SW 1271 (cell line): ENCODE measurements at places on chromosomes 1 and 21.
A peak's percentile ranks its signal among the peaks of the same experiment; 100 is the strongest.

DNA sequence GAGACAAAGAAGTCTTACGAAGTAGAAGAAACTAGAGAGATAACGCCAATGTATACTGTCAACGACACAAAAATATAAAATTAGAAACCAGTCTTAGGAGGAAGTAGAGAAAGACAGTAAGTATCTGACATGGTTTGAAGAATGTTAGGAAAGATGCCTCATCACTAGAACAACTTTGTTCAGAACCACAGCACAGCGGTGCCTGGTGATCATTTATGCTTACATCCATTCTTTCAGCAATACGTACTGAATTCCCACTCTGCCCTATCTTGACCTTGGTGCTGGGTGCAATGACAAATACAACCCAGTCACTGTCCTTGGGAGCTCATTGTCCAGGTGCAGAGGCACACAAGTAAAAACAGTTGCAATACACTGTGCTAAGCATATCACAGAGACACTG is 104.4 kb downstream of the TM2D1 start:
- DNase-seq: no peak

GRCh38 chr1:100035214-100035613 is 65.4 kb downstream of the SLC35A3 start:
- DNase-seq: no peak

GRCh38 chr21:24420689-24421088 is 1186.6 kb downstream of the MRPL39 start:
- no peak for DNase-seq

DNA sequence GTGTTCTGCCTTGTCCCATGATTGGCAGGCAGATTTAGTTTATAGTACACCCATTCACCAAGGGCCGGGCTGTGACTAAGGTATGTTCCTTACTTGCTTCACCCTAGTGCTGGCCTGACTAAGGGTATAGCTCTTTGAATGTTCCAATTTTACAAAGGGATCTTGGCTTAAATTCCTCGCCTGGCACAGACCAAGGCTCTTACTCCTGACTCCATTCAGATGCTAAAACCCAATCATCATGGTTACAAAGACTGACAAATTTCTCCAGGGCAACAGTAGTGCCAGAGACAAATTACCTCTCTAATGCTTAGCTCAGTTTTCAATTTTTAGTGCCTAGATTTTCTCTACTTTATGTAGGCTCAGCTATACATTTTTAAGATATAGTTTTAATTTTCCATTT is 11.5 kb upstream of the C1orf53 start:
- no peak for DNase-seq

DNA sequence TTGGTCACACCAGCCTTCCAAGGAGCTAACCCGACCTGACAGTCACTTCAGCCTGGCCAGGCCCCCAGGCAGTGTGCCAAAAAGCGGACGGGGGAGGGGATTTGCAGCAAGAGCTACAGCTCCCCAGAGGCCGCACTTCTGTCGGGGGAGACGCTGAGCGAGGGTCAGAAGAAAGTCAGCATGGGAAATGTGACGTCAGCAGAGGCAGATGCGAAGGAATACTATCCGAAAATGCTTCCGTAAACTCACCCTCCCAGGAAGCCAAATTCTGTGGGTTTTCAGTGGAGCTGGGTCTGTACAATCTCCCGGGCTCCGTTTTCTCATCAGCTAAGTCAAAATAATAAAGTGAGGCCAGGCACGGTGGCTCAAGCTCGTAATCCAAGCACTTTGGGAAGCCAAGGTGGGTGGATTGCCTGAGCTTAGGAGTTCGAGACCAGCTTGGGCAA is 28.5 kb upstream of the ECE1 start:
- no peak for DNase-seq

GRCh38 chr1:93716163-93716562 is 34.5 kb upstream of the BCAR3 start:
- no peak for DNase-seq

GRCh38 chr1:225534135-225534534 is 106.3 kb upstream of the LBR start:
- DNase-seq: no peak

DNA sequence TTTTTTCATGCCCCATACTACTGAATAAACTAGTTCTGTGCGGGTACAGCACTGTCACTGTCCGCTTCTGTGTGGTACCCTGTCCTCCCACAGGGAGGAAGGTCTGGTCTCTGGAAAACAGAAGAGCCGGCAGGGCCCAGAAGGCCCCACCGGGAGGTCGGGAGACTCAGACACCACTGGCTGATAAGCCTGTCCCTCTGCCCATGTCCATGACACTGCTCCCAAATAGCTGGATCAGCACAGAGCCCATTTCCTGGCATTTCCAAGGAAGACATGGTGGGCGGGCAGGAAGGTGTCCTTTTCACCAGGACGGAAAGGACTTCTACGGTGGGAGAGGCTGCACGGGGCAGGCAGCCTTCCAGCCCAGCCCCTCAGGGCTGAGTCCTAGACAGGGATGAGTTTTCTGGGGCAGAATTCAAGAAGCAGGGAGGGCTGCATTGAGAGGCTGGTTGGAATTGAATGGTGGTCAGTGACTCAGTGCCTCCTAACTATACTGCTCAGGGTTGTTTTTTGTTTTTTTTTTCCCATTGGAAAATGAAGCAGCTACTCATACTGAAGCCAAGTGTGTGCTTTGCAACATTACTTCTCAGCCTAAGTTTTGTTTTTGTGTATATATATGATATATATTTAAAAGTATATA is 7.1 kb downstream of the PSRC1 start:
- no peak for DNase-seq

GRCh38 chr1:26322042-26322331 is 4.2 kb downstream of the CD52 start:
- DNase-seq: no peak

GRCh38 chr1:155226188-155226909 is 17.9 kb downstream of the MTX1 start:
- DNase-seq: peak; percentile 80

DNA sequence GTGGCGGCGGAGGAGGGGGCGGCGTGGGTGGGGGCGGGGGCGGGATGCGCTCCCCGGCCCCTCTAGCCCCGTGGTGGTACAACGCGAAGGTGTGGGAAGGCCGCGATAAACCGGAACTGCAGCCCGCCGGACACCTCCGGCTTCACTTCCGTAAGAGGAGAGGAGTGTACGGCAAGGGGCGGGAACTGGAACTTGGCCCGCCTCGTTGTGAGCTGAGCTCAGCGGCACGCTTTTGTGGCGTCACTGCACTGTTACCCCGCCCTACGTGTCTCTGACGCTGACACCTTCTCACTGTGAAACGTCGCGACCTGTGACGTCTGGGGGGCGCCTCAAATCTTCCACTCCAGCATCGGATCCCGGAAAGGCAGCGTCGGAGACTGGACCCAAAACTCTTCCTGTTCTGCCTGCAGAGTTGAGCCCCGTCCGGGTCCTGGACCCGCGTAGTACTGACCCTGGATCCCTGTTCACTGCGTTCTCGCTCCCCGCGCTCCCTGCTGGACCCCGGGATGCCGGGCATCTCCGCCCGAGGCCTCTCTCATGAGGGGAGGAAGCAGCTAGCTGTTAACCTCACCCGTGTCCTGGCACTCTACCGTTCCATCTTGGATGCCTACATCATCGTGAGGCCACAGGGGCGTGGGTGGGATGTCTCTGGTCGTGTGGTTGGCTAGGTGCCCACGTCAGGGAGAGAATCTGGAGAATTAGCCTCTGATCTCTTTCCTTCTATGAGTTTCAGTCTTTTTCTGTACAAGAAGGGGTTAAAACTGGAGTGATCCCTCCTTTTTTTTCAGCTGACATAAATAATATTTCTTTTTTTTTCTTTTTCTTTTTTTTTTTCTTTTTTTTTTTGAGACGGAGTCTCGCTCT is at the start of gene ISG20L2:
ISG20L2 (minus strand) TSS at position 168 of the 864 bp plus-strand sequence. CDS start 1,114 bp downstream, outside the sequence.
- peak; percentile 70 for DNase-seq

GRCh38 chr1:77342745-77343144 is 60.9 kb downstream of the AK5 start:
- DNase-seq: no peak

GRCh38 chr1:66437136-66437401 is 96.9 kb upstream of the SGIP1 start:
- DNase-seq: no peak

DNA sequence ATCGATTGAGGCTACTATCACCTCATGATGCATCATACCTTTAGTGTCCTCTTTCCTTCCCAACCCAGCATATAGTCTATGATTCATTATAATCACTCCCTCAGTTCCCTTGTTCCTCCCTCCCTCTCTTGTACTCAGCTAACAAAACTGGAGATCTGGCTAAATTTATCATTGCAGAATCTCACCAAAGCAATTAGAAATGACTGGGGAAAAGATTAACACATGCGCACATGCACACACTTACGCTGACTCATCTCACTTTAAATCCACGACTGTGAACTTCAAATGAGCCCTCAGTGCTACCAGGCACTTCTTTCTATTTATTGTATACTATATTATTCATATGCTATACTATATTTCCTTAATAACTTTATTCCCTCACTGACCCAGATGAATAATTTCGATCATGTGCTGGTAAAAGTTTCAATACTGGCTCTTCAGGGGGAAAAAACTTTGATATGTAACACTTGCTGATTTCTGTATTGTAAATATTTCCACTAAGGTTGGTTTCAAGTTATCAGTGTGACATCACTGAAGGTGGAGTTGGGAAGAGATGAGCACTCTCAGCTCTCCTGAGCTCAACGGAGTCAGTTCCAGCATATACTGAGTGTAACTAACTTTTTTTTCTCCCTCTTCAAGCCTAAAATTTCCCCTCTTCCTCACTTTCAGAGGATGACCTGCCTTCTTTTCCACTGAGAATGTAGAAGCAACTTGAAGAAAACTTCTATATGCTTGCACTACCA is 613.7 kb upstream of the B3GALT2 start:
- no peak for DNase-seq

DNA sequence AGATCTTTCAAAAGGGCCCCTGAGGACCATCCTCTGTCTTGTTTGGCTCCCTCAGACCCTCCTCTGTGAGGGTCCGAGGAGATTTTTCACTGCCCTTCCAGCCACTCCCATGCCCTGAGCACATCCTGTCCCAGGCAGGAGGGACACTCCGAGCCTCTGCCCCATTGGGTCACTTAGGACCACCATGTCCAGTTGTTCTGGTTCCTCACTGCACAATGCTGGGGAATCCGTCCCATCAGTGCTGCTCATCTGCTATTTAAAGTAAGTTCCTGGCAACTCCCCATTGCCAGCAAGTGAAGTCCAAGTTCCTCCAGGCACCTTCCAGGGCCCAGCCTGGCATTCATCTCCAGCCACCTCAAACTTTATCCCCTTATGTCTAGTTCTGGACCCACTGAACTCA is 117.5 kb upstream of the GRIK3 start:
- DNase-seq: no peak

- no peak for DNase-seq
Observed at GRCh38 chr1:59720326-59721115, 94.2 kb upstream of the HOOK1 start.

DNA sequence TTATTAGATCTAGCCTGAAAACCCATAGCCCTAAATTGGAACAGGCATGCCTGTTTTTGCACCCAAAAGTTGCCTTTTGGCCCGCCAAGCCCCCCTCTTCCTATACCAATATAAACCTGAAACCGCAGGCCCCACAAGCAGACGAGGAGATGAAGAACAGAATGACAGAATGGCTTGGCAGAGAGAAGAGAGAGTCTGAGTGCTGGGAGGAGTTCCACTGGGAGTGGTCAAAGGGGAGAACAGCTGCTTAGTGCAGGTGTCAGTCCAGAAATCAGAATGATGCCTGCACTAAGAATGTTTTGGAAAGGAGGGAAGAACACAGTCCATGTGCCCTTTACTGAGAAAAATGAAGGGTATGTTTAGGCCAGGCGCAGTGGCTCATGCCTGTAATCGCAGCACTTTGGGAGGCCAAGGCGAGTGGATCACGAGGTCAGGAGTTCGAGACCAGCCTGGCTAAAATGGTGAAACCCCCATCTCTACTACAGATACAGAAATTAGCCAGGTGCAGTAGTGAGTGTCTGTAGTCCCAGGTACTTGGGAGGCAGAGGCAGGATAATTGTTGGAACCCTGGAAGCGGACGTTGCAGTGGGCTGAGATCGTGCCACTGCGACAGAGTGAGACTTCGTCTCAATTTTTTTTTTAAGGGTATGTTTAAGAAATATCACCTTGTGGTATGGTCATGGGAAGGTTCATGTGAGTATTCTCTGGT is 9.4 kb downstream of the DYRK1A start:
- DNase-seq: no peak

GRCh38 chr1:232292239-232292638 is 337.7 kb downstream of the SIPA1L2 start:
- DNase-seq: no peak

DNA sequence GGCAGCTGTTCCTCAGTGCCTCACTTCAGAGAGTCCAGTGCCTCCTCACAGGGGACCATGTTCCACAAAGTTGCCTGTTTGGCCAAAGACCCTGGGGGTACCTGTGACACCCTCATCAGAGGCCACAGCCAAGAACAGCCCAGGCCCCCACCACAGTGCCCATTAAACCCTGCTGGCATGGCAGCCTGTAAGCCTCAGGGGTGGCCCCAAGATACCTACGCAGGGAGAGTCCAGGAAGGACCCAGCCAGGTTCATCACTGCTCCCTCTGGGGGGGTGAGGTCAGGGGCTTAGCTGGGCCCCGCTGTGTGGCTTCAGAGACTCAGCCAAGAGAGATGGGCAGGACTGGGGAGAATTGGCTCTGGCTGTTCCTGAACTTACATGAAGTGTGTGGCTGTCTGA is 19.1 kb upstream of the PRDM16 start:
- DNase-seq: no peak

DNA sequence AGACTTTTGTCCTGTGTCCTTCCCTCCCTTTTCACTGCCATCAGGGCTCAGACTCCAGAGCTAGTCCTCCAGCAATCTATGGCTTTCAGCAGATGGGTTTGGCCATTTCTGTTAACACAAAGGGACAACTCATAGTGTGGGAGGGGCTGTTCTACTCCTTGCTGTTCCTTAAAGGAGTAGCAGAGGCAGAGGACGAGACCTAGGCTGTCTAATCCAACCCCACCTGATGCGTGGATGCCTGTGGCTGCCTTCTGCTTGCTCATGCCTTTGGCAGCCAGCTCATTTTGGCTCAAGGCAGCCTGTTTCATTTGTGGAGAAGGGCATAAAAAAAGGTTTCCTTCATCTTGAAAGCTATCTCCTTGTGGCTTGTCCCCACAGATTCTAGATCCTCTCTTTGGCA is 27.0 kb downstream of the MFSD2A start:
- DNase-seq: peak; percentile 12

GRCh38 chr1:65939636-65940035 is 146.9 kb downstream of the PDE4B start:
- no peak for DNase-seq

GRCh38 chr1:28193701-28194161 is 17.2 kb upstream of the PTAFR start:
- DNase-seq: no peak

GRCh38 chr1:20405893-20406604 is 80.0 kb downstream of the CAMK2N1 start:
- DNase-seq: no peak
